ENCODE measurements at places on chromosomes 11 and 22. TPM values are rescaled to one million over a fixed set of nuclear protein-coding genes. Genes with fewer than 3 reads are reported as not detected.

GRCh38 chr22:45166932-45167331 lies 3.2 kb downstream of the NUP50 start:
- no peak overlapping the region for H3K4me3 ChIP-seq
- no peak for DNase-seq
- H3K27me3 ChIP-seq = no peaks in the 10 kb centered on the region
- peak overlapping the region; percentile 38 for H3K27ac ChIP-seq
- peaks cover 74% of the 10 kb centered on the region for H3K36me3 ChIP-seq
- H3K4me1 ChIP-seq = peaks cover 70% of the 10 kb centered on the region

DNA sequence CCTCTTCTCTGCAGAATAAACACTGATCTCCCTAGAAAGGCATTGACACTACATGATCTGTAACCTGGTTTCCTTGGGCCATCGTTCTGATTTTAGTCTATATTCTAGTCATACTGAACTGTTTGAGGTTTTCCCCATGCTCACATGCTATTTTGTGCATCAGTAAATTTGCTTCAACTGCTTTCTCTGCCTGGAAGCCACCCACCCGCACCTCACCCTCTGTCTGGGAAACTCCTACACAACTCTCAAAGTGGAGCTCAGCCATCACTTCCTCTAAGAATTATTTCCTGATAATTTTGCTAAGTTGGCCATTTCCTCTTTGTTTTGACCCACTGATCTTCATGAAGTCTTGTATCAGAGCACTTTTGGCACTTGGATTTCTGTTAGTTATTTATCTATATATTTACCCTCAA lies 36.1 kb downstream of the MMP20 start:
- H3K27me3 ChIP-seq = no peaks in the 10 kb centered on the region
- no peak overlapping the region for H3K4me3 ChIP-seq
- H3K27ac ChIP-seq = no peak overlapping the region

DNA sequence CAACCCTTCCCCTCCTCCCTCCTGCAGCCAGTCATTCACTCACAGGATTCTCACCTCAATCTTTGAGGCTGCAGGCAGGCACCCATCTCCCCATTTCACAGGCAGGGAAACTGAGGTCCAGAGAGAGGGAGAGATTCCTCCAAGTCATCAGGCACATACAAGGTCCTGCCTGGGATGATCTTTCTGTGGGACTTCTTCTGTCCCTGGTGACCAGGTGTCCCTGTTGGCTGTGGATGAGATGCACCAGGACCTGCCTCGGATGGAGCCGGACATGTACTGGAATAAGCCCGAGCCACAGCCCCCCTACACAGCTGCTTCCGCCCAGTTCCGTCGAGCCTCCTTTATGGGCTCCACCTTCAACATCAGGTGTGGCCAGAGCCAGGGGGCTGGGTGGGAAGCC lies 7.8 kb downstream of the FTH1 start:
- H3K36me3 ChIP-seq = peaks cover 19% of the 10 kb centered on the region
- H3K4me3 ChIP-seq = no peak overlapping the region
- peaks cover 32% of the 10 kb centered on the region for H3K4me1 ChIP-seq
- peaks cover 16% of the 10 kb centered on the region for H3K27me3 ChIP-seq

DNA sequence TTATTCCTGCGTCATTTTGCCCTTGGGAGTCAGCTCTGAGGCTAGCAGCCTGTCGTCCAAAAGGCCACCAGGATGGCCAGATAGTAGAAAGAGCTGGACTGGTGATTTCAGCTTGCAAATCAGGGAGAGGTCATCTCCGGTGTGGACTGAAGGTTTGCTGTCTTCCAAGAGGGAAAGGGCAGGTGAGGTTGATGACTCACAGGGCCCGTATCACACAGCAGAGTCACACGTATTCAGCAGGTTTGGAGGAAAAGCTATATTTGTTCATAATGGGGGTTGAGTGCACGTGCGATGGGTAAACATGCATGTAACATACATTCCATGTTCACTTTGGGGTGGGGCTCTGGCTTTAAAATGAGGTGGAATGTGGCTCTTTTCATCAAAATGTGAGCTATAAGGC lies 25.6 kb downstream of the MRPL21 start:
- no peak overlapping the region for H3K27ac ChIP-seq
- H3K4me3 ChIP-seq = no peak overlapping the region
- DNase-seq = no peak
- no peaks in the 10 kb centered on the region for H3K36me3 ChIP-seq

The OAF gene
- total RNA-seq = 2.0 TPM

The MPEG1 gene
- not detected for total RNA-seq

The PACSIN2 gene
- 35.1 TPM for total RNA-seq

Data from activated CD4-positive, alpha-beta memory T cell treated with anti-CD3 and anti-CD28 coated beads, Interleukin-2, amount 10 ng/mL, durations not matched to agents 7 days and 5 days (primary cell).